CD4-positive, alpha-beta T cell treated with Interleukin-10 for 1 hour (primary cell): ENCODE measurements at places on chromosomes 1 and 21.

GRCh38 chr1:244954359-244954758, 90.0 kb upstream of the HNRNPU start:
- no peak for DNase-seq

- no peak for DNase-seq
Observed at GRCh38 chr1:22814176-22815042, 103.8 kb downstream of the EPHB2 start.

- DNase-seq, result no peak
Observed at GRCh38 chr21:17989780-17990179, 170.6 kb upstream of the C21orf91 start.

DNA sequence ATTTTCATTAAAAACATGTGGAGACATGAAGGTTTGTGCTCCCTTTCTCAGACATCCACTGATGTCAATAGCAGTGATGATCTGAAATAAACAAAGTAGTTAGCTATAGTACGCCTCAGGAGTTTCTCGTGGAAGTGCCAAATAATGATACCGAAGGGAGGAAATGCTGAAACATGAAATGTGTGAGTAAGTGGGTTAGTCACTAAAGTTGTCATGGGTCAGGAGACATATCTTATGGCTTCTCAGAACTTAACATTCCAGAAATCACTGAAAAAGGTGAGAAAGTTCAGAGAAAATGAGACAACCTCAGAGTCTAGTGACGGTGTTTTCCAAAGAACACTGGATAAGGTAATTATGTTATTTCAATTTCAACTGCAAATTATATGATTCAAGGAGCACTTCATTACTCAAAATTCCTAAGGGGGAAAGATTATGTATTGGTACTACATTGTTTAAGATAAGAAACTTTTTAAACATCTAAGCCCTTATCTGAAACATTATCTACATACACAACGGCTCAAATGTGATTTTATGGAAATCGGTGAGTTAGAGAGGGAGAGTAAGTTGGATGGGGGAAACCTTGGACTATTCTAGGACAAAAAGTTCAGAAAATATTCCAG, 20.6 kb downstream of the NIBAN1 start:
- no peak for DNase-seq

DNA sequence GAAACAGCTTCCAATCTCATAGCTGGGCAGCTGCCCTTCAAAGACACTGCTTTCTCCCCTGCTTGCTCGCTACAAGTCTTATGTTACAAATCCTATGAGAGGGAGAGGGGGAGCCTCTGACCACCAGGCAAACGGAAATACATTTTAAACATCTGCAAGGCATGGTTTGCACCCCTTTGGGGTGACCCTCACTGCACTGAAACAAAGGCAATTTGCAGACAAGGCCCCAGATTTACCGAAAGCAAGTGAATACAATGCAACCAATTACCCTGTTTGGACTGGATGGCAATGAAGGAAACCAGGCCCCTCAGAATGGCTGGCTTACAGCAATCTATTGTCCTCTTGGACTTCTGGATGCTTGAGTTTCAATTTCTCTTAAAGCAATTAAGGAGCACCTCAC, 11.8 kb upstream of the ATP13A2 start:
- DNase-seq, result no peak

DNA sequence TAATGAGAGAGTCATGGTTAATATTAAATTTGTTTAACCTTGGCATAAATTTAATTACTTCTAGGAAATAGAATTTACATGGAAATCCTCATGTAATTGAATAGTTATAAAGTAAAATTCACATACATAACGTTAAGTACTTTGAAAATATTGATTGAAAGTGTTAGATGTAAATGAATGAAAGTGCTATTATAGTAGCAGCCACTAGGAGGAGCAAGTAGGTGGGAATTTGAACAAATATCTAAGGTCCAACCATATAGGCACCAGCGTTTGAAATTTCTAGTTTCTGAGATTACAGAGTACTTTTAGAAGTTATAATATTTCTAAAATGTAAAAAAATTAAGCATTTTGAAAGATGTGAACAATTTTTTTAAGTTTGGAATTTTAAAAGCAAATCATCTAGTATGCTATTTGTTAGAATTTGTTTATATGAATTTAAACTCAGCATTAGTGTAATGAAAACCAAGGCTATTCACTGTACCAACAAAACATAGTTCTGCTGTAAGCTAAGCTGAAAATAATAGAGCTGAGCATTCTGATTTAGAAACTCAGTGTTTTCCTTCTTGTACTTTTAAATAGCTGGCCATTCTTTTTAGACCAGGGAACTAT, 3.3 kb downstream of the B3GALT2 start:
- DNase-seq, result peak; percentile 70

DNA sequence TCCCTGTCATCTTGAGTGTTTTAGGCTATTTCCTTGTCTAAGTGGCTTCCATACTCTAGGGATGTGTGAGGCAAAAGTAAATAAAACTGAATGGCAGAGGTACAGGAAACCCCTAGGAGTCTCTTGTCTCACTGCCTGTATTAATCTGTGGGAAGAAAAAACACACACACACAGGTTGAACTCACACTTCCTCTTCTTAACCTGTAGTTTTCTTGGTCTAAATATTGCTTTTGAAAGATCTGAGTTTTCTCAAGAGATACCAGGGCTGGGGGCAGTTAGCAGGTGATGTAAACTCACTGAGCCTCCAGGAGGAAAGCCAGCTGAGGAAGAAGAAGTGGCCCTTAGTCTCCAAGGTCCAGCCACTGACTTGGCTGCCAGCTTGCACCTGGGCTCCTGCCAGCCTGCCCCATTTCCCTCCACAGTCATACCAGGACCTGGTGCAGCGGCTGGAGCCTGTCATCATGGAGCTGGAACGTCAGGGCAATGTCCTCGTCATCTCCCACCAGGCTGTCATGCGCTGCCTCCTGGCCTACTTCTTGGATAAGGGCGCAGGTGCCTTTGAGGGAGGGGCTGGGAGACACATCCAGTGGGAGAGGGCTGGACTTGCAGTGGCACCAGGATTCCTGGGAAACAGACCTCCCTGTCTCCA, 16.9 kb downstream of the PFKFB2 start:
- no peak for DNase-seq

DNA sequence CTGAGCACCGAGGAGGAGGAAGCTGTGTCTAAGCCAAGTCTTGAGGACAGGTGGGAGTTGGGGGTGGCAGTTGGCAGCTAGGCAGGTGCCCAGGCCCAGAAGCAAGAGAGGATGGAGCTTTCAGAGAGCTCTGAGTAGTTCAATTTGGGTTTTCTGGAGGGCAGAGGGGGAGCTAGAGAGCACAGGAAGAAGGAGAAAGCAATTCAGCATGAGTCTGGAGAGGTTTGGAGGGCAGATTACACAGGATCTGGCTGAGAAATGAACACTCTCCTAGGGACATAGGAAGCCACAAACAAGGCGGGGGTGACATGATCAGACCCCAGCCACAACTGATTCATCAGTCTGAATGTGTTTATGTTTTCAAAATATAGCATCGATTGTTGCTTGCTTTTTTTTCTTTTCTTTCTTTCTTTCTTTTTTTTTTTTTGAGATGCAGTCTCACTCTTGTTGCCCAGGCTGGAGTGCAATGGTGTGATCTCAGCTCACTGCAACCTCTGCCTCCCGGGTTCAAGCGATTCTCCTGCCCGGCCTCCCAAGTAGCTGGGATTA, 23.8 kb downstream of the PTPRF start:
- DNase-seq, result peak; percentile 19

DNA sequence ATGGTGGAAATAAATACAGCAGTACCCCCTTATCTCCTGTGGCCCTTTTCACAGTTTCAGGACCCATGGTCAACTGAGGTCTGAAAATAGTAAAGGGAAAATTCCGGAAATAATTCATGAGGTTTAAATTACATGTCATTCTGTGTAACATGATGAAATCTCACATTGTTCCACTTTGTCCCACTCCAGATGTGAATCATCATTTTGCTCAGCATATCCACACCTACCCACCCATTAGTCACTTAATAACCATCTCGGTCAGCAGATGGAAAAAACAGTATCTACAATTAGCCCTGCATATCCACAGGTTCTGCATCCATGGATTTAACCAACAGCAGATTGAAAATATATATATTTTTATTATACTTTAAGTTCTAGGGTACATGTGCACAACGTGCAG, 86.9 kb upstream of the GORAB start:
- DNase-seq, result no peak
